Osteocyte (in vitro differentiated cells): ENCODE measurements at places on chromosomes 7 and 10. TPM values are rescaled to one million over a fixed set of nuclear protein-coding genes. Genes with fewer than 3 reads are reported as not detected.

DNA sequence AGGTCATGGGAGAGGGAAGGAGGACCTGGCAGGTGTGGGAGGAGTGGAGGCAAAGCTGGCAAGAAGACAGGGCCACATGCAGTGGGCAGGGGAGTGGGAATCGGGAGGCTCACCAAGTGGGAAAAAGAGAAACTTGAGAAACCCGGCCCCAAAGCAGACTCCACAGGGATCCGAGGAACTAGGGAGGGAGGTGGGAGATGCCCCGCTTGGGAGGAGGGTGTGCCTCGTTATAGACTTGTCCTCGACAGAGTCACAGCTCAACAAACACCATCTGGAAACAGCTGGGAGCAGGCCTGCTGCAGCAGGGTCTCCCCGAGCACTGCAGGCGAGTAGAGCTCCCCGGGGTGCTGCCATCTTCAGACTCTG is 54.8 kb downstream of the MKI67 start:
- DNase-seq, result no peak

- no peak for DNase-seq
Measured at GRCh38 chr7:26642416-26642815, 222.0 kb downstream of the SKAP2 start.

The TMEM139 gene
- total RNA-seq, result not detected in 2 replicates

- DNase-seq, result no peak
Measured at GRCh38 chr7:84612981-84613681, 418.5 kb upstream of the SEMA3A start.

- peak; percentile 76 for DNase-seq
Measured at GRCh38 chr7:159036916-159037605, 107.6 kb downstream of the VIPR2 start.

DNA sequence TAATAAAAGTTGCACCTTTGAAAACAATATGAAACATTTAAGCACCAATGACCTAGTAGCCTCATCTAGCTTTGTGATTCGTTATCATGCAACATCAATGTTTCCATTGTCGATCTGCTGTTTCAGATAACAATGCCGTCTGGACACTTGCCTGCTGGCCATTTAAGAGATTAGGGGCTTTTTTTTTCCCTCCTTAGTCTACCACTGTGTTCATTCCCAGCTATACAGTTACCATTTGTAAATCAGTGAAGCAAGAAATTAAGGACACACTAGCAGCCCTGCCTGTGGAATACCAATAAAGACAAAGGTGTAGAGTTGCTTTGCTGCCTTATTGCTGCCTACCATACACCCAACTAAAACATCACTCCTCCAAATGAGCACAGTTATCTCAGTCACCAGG is 37.6 kb upstream of the MYO3A start:
- no peak for DNase-seq

DNA sequence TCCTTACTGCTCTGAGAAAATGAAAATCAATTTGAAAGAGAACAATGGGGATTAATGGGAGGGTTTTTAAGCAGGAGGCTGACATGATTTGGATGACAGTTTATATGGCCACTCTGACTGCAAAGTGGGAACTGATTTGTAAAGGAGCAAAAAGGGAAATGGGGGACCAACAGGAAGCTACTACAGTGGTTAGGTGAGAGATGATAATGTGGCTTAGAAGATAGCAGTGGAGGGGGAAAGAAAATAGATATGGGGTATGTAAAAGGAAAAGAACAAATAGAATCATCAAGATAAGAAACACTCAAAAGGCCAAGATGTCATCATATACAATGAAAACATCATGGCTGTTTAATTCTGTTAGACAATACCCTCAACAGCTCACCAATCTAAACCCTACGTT is 177.5 kb downstream of the ANK3 start:
- no peak for DNase-seq

The SFTPA2 gene
- not detected in 2 replicates for total RNA-seq
